ENCODE measurements at places on chromosomes 5 and 9.

- no peak for DNase-seq
Observed at GRCh38 chr5:82396871-82397514, 118.8 kb upstream of the RPS23 start.

- no peak for DNase-seq
Observed at GRCh38 chr9:27379311-27380251, 82.6 kb upstream of the EQTN start.

GRCh38 chr5:36242534-36243485 is 1.1 kb upstream of the NADK2 start:
- DNase-seq: no peak

GRCh38 chr5:115806986-115807653 is 9.3 kb downstream of the CDO1 start:
- DNase-seq: no peak

DNA sequence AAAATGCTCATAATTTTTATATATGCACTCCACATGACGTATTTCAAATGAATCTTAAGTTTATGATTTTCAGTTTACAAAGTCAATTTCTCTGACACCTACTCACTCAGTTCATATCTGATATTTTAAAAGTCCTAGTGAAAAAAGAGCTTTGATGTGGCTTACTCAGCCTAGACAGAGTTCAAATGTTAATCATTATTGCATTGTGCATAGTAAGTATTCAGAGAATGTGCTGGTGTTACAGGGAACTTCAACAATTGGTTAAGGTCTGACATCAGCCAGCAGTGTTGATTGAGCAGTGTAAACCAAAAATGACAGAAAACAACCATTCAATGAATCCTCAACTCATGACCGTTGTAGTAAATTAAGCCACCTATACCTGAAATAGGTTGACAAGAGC is 147.2 kb upstream of the LHFPL2 start:
- DNase-seq: no peak

Data from activated naive CD4-positive, alpha-beta T cell (primary cell).